ENCODE measurements at places on chromosomes 5 and 9.

DNA sequence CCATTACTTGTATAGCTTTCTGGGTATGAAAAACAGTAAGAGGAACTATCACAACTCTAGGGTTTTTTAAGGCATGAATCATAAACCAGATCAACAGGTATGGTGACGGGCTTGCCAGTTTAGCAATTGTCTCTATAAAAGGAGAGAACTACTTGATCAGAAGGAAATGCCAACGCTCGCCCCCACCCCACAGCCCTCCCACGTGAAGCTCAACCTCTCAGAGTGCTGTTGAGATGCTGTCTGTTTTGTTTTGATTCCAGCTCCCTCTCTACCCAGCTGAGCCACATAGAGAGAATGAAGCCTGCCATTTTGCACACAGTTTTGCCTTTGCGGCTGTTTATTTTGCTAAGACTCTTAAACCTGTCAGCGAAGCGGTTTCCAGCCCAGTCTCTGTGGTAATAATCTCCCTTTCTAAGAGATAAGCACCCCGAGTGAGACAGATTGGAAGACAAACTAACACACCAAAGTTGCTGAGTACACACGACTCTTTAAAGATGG is 257.9 kb upstream of the ANKRD55 start:
- DNase-seq, result no peak

- no peak for DNase-seq
Measured at GRCh38 chr9:69120380-69121154, 53.5 kb upstream of the TJP2 start.

DNA sequence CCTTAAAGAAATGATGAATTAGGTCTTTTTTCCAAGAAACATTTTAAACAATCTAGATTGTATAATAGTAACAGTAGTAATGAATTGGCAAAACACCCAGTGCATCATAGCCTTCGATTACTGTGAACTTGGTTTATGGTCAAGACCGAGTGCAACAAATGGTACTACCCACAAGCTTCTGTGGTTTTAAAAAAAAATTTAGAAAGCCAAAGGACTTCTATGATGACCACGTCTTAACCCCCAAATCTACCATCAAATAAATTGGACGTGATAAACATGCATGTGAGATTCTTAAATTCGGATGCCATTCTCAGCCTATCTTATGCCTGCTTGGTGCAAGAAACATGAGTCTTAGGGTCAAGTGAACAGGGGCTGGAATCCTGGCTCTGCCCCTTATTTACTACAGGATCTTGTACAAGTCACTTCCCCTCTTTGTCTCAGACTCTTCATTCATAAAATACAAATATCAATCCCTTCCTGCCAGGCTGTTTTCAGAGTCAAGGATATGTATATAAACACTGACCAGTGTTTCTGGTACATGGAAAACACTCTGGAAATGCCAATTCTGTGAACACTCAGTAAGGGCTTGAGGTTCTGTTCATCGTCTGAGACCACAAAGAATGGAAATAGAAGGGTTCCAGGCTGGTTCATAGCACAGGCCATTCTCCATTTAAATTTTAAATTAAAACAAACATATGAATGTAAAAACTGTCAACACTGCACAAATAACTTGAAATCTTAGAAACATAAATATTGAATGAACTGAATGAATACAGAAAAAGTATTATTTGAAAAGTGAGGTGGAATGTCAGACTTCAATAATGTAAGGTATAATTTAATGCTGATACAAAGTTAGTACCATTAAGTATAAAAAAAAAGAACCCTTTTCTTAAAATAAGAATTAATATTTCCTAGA is 107.8 kb downstream of the NR6A1 start:
- peak; percentile 20 for DNase-seq

DNA sequence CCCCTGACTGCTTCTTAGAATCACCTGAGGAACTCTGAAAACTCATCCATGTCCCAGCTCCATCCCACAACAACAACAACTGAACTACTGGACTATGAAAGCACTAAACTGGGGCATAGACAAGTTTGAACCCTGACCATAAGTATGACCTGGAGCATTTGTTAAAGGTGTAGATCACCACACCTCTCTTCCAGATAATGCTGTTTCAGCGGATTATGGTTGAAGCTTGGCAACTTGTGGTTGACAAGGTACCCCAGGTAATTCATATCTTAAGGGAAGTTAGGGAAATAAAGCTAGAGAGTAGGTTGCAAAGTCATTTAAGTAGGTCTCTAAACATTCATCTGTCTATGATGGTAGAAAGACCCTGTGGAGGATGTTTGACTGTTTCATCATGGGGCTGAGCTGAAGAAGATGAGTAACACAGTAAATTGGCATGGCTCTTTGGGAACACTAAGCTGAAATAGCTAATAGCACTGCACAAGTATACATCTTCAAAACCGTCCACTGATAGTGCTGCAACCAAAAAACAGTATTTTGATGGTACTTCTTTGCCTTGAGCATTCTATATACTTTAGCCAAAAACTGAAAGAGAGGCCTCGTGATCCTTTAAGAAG is 80.2 kb downstream of the TMEM174 start:
- no peak for DNase-seq
